ENCODE measurements at places on chromosomes 12 and 14.

GRCh38 chr14:79363291-79363690 lies 848.0 kb downstream of the DIO2 start:
- no peak for DNase-seq

- no peak for DNase-seq
These were observed 190.2 kb upstream of the AMIGO2 start for GRCh38 chr12:47269916-47270315.

- no peak for DNase-seq
These were observed 85.5 kb downstream of the PRICKLE1 start for GRCh38 chr12:42504049-42504448.

- no peak for DNase-seq
These were observed 16.0 kb upstream of the EVL start for GRCh38 chr14:100049220-100049619.

DNA sequence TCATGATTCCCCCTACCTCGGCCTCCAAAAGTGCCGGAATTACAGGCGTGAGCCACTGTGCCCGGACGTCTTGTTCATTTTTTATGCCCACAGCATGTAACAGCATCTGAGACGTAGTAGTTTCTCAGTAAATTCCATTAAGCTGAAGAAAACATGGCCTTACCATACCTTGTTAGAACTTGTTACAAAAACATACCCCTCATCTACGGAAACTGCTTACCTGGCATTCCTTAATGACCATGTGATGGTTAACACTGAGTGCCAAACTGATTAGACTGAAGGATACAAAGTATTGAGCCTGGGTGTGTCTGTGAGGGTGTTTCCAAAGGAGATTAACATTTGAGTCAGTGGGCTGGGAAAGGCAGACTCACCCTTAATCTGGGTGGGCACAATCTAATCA lies 186.8 kb downstream of the CEP128 start:
- DNase-seq: no peak

DNA sequence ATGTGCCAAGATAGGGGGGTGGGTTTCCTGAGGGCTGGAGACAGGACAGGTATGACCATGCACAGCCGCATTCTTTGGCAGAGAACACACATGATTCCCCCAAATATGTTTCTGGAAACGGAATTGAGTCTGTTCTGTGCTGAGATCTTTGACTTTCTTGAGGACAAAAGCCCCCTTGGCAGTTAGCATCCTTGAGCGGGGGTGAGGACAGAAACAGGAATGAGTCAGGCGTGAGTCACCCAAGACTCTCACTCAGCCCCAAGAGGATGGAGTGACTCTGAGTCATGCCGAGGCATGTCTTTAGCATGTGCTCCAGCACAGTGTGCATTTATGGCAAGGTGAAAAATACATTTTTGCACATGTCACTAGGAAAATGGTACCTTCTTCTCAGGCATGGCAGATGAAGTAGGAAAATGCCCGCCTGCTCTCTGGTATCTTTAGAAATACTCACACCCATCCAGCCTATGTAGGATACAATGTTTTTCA lies 52.1 kb downstream of the DAD1 start:
- no peak for DNase-seq

DNA sequence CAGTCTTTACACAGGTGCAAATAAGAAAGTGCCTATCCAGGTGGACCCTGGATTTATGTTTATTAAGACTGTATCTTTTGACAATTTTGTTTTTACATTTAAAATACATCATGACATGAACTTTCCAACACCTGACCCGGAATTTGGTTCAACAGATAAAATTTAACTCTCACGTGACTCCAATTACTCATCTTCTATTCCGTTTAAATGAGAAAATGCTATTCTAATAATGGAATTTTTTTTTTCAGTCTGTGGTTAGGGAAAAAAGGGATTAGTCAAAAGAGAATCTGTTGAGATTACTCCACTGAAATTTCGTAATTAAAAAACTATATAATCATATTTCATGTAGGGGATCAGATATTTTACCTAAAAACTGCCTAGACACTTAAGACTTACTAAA lies 11.1 kb downstream of the VPS37B start:
- no peak for DNase-seq

GRCh38 chr12:28958553-28959195 lies 190.4 kb upstream of the FAR2 start:
- DNase-seq: no peak

- no peak for DNase-seq
These were observed 22.4 kb upstream of the CLEC2D start for GRCh38 chr12:9646794-9647781.

DNA sequence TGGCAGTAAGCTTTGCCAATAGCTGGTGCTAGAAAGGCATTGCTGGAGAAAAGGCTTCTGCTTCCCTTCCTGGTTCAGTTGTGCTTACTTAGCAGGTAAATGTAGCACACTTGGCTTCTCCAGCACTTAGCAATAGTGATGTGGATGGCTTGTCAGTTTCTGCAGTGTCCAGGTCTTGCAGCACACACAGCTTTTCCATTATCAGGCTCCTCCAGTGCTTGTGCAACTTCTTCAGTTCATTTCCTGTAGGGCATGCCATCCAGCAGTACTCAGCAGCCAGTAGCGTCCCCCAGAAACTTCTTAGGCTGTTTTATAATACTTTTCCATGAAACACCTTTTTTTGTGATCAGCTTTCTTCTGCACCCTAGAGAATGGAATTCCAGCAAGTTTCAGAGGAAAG lies 154.6 kb downstream of the SLC6A15 start:
- no peak for DNase-seq

GRCh38 chr12:114408886-114409851 lies 3.2 kb upstream of the TBX5 start:
- peak; percentile 38 for DNase-seq

- no peak for DNase-seq
These were observed 196.1 kb upstream of the ABCD2 start for GRCh38 chr12:39815746-39816145.

DNA sequence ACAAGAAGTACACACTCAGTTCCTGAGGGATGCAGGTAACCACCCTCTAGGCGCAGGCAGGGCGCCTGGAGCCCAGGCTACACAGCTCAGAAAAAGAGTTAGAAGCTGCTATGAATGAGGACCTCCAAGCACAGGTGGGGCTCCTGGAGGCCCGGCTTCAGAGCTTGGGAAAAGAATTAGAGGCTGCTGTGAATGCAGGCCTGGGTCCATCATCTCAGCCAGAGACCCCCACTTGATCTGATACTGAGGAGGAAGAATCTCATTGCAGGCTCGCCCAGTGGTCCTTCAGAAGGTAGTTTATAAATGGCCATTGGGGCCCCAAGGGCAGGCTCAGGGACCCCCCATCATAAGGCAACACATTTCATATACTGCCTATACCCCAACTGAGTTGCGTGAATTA lies 556.4 kb downstream of the SLC6A15 start:
- no peak for DNase-seq

All from activated naive CD8-positive, alpha-beta T cell treated with anti-CD3 and anti-CD28 coated beads, Interleukin-2, amount 10 ng/mL, durations not matched to agents 7 days and 5 days (primary cell).